ENCODE measurements at places on chromosomes 3 and 15.

GRCh38 chr15:60721707-60722106, 242.8 kb upstream of the ICE2 start:
- no peak for DNase-seq

GRCh38 chr3:128767094-128767750, 41.2 kb downstream of the RAB7A start:
- DNase-seq: no peak

DNA sequence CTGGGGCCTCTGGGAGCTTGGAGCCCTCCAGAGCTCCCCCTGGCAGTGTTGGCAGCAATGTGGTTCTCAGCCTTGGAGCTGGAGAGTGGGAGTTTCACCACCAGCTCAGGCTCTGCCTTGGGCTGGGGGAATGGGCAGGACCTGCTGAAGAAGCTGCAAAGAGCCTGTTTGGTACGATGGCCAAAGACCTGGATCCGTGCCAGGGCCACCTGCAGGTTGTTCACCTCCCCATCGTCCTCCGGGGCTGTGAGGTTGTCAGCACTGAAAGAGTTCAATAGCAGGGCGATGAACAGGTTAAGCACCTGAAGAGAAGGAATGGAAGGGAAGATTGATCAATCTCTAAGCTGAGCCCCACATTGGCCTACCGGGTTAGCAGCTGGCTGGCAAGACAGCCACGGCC, 77.3 kb upstream of the SCN5A start:
- DNase-seq: no peak

- no peak for DNase-seq
Observed at GRCh38 chr3:182220471-182220870, 508.7 kb downstream of the SOX2 start.

DNA sequence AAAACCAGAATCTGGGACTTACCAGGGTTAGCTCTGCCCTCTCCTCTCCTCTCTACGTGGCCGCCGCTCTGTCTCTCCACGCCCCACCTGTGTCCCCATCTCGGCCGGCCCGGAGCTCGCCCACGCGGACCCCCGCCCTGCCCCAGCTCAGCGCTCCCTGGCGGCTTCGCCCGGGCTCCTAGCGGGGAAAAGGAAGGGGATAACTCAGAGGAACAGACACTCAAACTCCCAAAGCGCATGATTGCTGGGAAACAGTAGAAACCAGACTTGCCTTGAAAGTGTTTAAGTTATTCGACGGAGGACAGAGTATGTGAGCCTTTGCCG, 5.4 kb downstream of the ISL2 start:
- DNase-seq: no peak

GRCh38 chr3:64518950-64519349, 168.8 kb downstream of the ADAMTS9 start:
- DNase-seq: no peak

GRCh38 chr3:69352305-69353087, 33.4 kb downstream of the FRMD4B start:
- DNase-seq: no peak

- no peak for DNase-seq
Observed at GRCh38 chr3:177515786-177516157, 318.5 kb upstream of the TBL1XR1 start.

DNA sequence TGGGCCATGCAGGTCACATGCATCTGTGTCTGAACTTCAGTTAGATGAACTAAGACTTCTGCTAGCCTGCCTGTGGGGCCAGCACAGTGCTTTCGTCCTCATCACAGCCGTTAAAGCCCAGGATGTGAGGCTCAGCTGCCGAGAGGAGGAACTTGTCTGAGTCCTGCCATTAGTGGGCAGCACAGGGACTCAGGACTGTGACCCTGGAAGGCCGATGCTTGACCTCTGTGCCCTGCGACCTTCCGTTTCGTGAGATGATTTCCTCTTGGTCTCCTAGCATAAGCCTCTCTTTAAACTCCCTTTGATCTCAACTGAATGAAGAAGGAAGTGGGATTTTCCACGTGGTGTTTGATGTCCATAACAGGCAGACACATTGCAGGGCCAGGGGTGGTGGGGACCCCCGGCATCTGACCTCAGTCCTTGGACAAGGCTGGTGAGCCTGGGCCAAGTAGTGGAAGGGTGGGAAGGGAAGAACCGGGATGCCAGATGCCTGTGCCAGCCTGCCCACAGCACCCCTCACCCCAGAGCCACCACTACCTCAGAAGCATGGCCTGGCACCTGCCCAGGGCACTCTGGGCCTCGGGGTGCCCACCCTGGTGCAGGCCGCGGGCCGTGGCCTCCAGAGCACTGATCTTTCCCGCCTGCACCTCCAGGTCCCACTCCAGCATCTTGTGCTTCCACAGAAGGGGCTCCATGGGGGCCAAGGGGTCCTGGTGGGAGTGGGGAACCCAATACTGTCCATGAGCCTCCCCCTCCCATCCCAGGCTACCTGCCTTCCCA, 21.6 kb downstream of the PLA2G4B start:
- no peak for DNase-seq

- no peak for DNase-seq
Observed at GRCh38 chr15:27361438-27361837, 390.5 kb downstream of the GABRG3 start.

GRCh38 chr15:56794553-56795329, 61.4 kb upstream of the ZNF280D start:
- DNase-seq: no peak

All from Right ventricle myocardium inferior (tissue), 1 donor.